GM23248 (cell line): ENCODE measurements at places on chromosomes 1 and 21.

- DNase-seq, result no peak
Measured at GRCh38 chr1:110697606-110698005, 22.9 kb upstream of the KCNA3 start.

DNA sequence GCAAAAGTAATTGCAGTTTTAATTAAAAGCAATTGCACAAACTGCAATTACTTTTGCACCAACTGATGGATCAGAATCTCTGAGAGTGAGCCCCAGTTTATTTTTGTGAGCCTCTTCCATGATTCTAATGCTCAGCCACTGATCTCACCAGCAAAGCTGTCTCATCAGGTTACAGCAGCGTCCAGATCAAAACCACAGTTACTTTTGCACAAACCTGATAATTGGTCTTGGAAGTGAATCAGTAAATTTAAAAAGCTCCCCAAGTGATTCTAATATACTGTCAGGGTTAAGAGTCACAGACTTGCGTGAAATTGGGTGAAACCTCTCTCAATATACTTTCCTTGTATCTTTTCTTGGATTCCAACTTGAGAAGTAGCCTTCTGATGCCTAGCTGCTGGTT lies 13.5 kb upstream of the CR2 start:
- DNase-seq, result no peak

DNA sequence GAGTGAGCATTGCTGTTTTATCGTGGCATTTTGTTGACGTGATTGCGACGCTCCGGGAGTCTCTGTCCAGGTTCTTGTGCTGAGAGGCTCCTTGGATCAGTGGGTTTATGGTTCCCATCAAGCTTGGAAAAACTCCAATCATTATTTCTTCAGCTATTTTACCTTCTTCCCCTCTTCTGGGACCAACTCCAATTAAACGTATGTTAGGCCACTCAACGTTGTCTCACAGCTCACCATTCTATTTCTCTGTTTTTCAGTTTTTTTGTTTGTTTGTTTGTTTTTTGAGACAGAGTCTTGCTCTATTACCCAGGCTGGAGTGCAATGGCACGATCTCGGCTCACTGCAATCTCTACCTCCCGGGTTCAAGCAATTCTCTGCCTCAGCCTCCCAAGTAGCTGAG lies 8.0 kb downstream of the HES4 start:
- no peak for DNase-seq

DNA sequence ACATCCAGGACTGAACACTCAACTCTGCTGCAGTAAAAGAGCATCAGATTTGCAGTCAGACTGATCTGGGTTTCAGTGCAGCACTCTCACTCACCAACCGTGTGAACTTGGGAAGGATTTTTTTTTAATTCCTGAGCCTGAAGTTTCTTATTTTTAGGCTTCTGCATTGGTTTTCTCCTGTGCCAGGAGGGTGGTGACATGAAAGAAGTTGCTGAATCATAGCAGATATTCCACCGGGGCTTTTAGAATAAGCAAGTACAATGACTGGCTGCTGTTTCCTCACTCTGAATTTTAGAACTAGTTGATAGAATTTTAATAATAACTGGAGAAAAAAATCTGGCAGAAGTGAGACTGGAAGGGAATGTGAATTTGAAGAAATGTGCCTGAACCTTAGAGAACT lies 11.6 kb downstream of the ADAM30 start:
- DNase-seq, result peak; percentile 68

GRCh38 chr1:210989905-210990304 lies 144.0 kb downstream of the KCNH1 start:
- no peak for DNase-seq

DNA sequence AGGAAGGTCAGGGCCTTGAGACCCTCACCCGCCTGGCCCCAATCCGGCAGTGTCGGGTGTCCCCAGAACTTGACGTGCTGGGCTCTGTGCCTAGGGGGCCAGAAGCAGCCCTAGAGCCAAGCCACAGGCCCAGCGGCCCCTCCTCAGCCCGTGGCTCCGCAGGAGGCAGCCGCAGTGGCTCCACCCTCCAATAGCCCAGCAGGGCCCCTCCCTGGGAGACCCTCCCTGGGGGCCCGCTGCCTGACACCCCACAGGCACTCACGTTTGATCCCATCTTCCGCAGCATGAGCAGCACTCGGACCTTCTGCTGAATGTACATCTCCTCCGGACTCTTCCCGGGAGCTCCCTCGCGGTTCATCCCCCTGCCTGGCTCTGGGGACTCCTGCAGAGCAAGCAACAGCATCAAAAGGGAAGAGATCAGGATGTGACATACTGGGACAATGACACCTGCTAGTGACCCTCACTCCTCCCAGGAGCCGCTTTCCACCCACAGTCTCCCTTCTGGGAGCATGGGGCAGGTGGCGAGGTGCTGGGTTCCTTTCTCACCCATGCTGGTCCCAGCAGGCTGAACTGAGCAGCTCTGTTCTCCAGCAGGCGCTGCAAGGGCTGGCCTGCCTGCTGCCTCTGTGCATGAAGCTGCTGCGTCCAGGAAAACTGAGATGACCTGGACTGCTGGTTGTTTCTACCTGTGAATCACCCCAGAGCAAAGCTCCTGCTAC lies 38.2 kb downstream of the CTNNBIP1 start:
- no peak for DNase-seq

DNA sequence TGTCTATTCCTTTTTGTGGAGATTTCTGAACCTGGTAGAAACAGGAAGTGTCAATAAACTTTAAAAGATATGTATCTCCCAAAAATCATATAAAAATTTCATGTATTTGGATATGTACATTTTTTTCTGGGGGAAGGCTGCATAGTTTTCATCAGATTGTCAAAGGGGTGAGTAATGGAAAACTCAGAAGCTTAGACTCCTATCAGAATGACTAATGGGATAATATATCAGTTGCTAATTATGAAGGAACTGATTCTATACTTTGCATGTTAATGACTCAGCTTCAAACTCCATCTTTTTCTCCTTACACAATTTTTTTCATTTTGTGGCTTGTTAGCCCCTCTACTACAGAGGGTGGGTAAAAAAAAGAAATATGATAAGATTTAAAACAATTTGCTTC lies 55.9 kb downstream of the GON4L start:
- DNase-seq, result peak; percentile 64

- no peak for DNase-seq
Measured at GRCh38 chr1:154418062-154418921, 13.1 kb downstream of the IL6R start.

- DNase-seq, result no peak
Measured at GRCh38 chr21:30552782-30553181, 8.3 kb downstream of the KRTAP19-7 start.

DNA sequence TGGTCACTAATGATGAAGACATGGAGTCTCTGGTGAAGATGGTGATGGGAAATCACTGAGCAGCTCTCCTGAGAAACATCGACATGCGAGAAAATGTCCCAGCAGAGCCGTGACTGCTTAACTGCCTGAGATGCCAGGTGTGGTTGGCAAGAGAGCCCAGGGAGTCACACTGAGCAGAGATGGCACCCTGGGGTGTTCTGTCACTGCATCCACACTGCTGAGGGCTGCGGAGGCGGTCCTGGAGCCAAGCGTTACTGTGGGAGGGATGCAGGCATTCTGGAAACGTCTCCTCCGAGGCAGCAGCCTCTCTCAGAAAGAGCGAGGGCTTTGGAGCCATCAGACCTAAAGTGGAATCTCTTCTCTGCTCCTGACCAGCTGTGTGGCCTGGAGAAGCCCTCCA lies 57.2 kb downstream of the EPHB2 start:
- DNase-seq, result no peak

DNA sequence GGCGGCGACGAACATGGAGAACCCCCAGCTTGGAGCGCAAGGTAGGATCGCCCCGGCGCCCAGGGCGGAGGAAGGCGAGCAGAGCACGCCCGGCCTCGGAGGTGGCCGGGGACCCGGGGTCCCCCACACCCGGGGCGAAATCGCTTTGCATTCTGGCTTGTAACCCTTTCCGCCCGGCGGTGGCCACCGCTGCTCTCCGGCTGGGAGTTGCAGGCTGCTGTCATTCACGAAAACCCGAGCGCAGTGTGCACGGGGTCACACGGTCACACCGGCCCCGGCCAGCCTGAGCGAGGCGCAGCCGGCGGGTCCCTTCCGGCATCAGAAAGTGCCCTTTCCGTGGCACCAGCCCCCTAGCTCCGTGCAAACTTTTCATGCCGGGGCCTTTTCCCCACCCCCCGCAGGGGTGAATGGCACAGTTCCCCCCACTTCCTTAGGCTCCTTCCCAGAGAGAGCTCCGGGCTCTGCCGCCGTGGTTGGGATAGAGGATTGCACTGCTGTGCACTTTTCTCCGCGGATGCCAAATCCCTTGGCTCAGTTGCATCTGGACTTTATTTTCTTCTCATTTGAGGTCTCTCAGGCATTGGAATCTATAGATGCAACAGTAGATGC lies 802 bp downstream of the KAZN start:
- DNase-seq, result peak; percentile 22

DNA sequence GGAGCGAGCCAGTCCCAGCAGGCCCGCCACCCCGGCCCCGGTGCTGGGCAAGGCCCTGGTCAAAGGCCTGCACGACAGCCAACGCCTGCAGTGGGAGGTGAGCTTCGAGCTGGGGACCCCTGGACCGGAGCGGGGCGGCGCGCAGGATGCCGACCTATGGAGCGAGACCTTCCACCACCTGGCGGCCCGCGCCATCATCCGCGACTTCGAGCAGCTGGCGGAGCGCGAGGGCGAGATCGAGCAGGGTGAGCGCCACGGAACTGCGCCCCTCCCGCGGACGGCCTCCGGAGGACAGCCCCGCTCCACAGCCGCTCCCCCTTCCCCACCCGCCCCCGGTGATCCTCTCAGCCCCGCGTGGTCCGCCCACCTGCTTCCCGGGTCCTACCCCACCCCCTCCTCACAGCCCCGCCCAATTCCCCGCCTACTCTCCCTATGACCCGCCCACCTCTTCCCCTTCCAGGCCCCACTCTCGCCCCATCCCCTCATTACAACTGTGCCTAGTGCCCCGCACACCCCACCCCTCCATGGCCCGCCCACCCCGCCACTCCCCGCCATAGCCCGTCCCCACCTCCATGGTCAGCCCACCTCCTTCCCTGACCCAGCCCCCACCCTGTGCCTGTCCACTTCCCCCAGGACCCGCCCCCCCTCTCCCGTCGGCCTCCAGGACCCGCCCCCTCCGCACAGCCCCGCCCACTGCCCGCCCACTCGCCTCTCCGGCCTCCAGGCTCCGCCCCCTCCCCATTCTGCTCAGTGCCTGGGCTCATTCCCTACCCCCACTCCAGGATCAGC lies 52.7 kb downstream of the VWA5B1 start:
- no peak for DNase-seq

- DNase-seq, result peak; percentile 30
Measured at GRCh38 chr1:221045842-221046831, 166.9 kb downstream of the HLX start.

DNA sequence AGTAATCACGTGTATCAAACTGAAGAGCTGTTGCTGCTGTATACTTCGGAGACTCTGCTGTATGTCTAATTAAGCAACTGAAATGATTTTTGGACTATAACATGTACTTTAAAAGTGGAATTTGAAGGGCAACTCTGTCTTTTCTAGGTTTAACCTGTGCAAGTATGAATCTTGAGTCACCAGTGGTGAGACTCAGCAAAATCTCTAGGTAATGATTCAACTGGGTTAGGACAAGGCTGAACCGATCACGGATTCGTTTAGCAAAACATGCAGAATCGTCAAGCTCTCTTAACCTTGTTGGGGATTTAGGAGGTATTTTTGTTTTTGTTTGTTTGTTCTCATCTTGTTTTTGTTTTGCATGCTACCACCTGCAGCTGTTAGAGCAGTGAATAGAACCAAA lies 149.6 kb downstream of the CYYR1 start:
- no peak for DNase-seq

DNA sequence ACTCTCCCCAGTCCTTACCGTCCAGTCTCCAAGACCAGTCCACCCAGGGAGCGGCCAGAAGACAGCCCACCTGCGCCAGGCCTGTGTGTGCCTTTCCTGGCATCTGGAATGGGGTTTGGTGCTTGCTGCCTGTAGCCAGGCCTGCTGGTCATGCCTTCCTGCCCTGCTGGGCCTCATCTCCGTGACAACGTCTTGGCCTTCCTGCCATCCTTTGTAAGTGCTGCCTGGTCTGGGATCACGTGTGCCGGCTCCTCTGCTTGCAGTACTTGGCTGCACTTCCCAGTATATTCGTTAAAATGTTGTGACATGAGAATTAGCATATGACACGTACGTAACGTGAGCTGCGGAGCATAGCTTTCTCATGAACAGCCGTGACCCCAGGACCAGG lies 145.3 kb upstream of the COL6A1 start:
- no peak for DNase-seq

DNA sequence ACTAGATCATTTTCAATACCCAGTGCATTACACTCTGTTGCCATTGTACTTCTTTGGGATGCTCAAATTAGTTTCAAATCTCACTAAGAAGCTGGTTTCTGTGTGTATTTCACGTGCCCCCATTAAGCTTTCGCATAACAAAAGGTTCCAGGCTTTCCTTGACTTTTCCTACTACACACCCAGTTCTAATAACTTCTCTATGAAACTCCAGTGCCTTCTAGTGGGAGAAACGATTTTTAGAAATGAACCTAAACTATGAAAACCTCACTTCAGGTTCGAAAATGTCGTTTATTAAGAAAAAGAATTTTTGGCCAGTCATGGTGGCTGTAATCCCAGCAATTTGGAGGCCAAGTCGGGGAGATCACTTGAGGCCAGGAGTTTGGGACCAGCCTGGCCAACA lies 2.8 kb downstream of the CFHR4 start:
- no peak for DNase-seq

DNA sequence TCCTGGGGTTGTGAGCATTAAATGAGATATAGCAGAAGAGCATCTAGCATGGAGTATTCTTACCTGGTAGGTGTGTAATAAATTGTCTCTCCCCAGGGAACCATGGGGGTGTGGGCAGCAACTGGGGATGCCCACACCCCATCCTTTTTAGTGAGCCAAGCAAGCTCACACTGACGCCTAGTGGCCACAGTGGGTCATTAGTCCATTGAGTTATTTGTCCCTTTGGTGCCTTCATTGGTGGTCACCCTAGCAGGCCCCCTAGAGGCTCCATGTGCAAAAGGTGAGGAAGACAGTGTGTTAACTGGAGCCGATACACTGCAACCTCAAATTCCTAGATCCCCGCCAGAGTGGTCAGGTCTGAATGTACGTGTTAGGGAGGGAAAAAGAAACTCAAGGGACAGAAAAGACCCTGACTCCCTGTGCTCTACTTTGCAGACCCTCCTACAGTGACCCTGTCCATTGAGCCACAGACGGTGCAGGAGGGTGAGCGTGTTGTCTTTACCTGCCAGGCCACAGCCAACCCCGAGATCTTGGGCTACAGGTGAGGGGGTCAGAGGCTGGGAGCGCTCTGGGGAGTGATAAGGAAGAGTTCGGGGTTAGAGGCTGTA lies 93.3 kb upstream of the CD1D start:
- peak; percentile 81 for DNase-seq

DNA sequence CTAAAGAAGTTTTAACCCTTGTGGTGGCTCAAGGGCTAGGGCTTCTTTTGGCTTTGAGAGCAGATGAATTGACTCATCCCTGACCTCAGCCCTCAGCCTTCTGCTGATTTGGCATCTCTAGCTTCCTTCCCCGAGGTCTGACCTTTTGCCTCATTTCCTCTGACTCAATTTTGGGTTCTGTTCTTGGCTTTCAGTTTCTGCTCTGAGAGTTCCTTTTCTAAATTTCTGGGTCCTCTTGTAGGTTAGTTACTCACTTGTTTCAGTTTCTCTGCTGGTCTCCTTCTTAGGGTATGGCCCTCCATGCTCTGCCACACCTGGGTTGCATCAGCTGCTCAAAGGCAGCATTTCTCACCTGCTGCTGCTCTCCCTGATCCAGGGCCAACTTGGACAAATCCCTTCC lies 19.4 kb downstream of the PDE4B start:
- DNase-seq, result peak; percentile 94

- no peak for DNase-seq
Measured at GRCh38 chr1:113451710-113452109, 61.4 kb downstream of the MAGI3 start.

GRCh38 chr1:115479055-115479482 lies 141.0 kb upstream of the NGF start:
- no peak for DNase-seq
